ENCODE measurements at places on chromosomes 16 and 17. TPM values are rescaled to one million over a fixed set of nuclear protein-coding genes. Genes with fewer than 3 reads are reported as not detected.

DNA sequence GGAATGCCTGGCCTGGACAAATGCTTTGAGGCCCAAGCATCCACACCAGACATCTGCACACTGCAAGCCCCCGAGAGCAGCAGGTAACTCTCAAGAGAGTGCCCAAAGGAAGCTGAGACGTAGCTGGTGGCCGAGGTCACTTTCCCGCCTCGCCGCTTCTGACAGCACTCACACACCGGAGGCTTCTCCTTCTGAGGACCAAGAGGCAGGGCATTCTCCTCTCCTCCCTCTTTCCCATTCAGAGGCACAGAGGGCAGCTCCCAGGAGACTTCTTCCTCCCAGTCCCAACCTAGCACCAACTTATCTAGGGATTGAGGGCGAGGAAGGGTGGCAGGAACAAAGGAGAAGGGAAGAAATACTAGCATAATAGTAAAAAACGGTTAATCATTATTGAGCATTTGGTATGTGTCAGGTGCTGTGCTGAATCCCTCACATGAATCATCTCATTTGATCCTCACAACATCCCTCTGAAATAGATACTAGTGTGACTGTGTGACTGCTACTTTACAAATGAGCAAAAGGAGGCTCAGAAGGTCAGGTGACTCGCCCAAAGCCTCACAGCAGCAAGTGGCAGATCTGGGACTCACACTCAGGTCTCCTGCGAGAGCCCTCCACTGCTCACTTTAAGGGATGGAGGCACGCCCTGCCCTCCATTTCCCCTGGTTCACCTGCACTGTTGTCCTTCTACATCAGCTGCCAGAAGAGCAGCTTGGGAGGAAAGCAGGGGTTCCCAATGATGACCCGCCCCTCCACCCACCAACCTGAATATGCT is 41.8 kb downstream of the MYO18A start:
- peaks cover 67% of the 10 kb centered on the region for H3K4me1 ChIP-seq
- H3K36me3 ChIP-seq: peaks cover 10% of the 10 kb centered on the region
- H3K4me3 ChIP-seq: peak overlapping the region; percentile 96

- DNase-seq: no peak
- H3K27me3 ChIP-seq: no peaks in the 10 kb centered on the region
- no peak overlapping the region for H3K4me3 ChIP-seq
- peaks cover 18% of the 10 kb centered on the region for H3K36me3 ChIP-seq
- H3K4me1 ChIP-seq: peaks cover 12% of the 10 kb centered on the region
- no peak overlapping the region for H3K27ac ChIP-seq
These were observed 22.3 kb downstream of the TMEM11 start for GRCh38 chr17:21191698-21192097.

GRCh38 chr17:17919169-17920107 is 52.8 kb downstream of the TOM1L2 start:
- H3K4me1 ChIP-seq: peaks cover 7% of the 10 kb centered on the region
- DNase-seq: peak; percentile 36
- no peak overlapping the region for H3K27ac ChIP-seq

- H3K4me3 ChIP-seq: no peak overlapping the region
- H3K27me3 ChIP-seq: peaks cover 34% of the 10 kb centered on the region
- H3K27ac ChIP-seq: no peak overlapping the region
- no peak for DNase-seq
- no peaks in the 10 kb centered on the region for H3K36me3 ChIP-seq
These were observed 15.1 kb upstream of the IRF8 start for GRCh38 chr16:85883813-85884212.

DNA sequence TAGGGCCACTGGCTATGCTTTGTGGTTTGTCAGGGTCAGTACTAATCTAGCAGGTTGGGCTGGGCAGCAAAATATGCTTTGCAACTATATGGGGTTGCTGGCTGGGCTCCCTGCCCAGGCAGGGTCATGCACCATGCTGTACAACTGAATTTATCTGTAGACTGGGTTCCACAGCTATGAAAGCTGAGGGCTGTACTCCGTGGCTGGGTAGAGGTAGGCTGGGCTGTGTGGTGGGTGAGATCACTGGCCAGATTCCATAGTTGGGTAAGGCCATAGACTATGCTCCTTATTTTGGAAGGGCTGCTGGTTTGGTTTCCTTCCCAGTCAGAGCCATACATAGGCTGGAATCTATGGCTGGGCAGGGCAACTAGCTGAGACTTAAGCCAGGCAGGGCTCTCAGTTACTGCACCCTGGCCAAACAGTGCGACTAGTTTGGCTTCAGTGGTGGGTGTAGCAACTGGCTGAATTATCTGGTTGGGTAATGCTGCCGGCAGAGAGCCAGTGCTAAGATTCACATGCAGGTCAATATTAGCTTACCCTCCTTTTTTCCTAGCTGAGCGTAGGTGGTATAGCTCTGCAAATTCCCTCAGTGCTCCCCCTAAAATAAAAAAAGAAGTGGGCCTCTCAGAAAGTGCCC is 769.1 kb upstream of the CDH8 start:
- no peaks in the 10 kb centered on the region for H3K27me3 ChIP-seq
- H3K4me1 ChIP-seq: no peaks in the 10 kb centered on the region
- DNase-seq: no peak
- no peak overlapping the region for H3K27ac ChIP-seq
- no peak overlapping the region for H3K4me3 ChIP-seq
- no peaks in the 10 kb centered on the region for H3K36me3 ChIP-seq

DNA sequence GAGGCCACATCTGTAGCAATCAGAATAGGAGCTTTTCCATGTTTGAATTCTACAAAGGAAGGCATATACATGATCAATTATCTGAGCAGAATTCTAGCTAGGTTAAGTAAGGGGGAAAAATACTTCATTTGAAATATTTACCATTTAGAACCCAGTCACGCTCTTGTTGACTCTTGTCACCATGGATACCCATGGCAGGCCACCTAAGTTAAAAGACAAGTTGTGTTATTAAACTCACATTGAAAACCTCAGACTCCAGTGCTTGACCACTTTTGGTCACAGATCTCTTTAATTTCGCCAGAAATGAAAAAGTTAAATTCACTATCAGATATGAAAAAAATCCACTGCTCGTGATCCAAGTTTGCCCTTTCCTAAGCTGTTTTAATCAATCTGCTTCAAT is 4.1 kb downstream of the DDX5 start:
- no peak for DNase-seq
- peaks cover 63% of the 10 kb centered on the region for H3K4me1 ChIP-seq
- no peak overlapping the region for H3K27ac ChIP-seq

- peaks cover 9% of the 10 kb centered on the region for H3K27me3 ChIP-seq
- peaks cover 1% of the 10 kb centered on the region for H3K36me3 ChIP-seq
- DNase-seq: no peak
- peaks cover 11% of the 10 kb centered on the region for H3K4me1 ChIP-seq
These were observed 11.1 kb upstream of the CHMP6 start for GRCh38 chr17:80980397-80981061.

GRCh38 chr17:42184713-42185620 is at the start of gene HCRT:
Gene HCRT (minus strand): TSS chr17:42185452. CDS start chr17:42185365, 87 bp downstream.
- H3K4me1 ChIP-seq: peaks cover 40% of the 10 kb centered on the region
- H3K4me3 ChIP-seq: peak within 1 kb of the TSS; percentile 82
- H3K27ac ChIP-seq: peak within 1 kb of the TSS; percentile 85
- peaks cover 9% of the 10 kb centered on the region for H3K27me3 ChIP-seq
- DNase-seq: no peak
- H3K36me3 ChIP-seq: peaks cover 4% of the 10 kb centered on the region

DNA sequence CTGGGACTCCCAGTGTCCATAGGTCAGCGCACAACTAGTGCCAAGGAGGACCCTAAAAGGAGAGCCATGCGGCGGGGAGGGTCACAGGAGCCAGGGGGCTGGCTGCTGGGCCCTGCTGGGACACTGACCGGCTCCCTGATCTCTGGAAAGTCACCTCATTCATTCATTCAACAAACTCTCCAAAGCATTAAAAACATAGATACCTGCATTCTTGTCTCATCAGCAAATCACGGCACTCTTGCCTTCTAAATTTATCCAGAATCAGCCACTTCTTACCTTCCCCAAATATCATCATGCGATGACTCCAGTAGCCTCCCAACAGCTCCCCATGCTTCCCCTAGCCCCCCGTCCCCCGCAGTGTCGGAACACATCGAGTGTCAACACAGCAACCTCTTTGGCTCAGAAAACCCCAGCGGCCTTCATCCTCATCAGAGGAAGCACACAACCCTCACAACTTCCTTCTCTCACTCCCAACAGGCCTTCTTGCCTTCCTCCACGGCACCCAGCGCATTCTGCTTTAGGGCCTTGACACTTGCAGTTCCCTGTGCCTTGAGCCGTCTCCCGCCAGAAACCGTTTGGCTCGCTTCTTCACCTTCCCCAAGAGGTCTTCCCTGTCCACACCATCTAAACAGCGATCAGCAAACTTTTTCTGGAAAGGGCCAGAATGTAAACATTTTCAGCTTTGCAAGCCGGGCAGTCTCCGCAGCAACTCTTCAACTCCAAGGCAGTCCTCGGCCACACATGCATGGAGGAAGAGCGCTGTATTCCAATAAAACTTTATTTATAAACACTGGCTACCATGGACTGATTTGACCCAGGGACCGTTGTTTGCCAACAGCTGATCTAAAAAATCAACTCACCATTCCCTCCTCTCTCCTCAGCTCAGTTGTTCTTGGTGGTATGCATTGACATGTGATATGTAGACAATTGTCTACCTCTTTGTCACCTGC is 119.5 kb upstream of the TNRC6C start:
- H3K4me3 ChIP-seq: no peak overlapping the region
- H3K27me3 ChIP-seq: peaks cover 19% of the 10 kb centered on the region
- H3K36me3 ChIP-seq: peaks cover 4% of the 10 kb centered on the region
- H3K27ac ChIP-seq: no peak overlapping the region
- no peak for DNase-seq

GRCh38 chr16:53805113-53805512 is 101.2 kb downstream of the FTO start:
- H3K4me3 ChIP-seq: no peak overlapping the region
- DNase-seq: no peak
- no peaks in the 10 kb centered on the region for H3K4me1 ChIP-seq
- no peak overlapping the region for H3K27ac ChIP-seq
- no peaks in the 10 kb centered on the region for H3K36me3 ChIP-seq

GRCh38 chr17:51435171-51435552 is 174.8 kb downstream of the UTP18 start:
- peaks cover 4% of the 10 kb centered on the region for H3K36me3 ChIP-seq
- peaks cover 56% of the 10 kb centered on the region for H3K4me1 ChIP-seq

DNA sequence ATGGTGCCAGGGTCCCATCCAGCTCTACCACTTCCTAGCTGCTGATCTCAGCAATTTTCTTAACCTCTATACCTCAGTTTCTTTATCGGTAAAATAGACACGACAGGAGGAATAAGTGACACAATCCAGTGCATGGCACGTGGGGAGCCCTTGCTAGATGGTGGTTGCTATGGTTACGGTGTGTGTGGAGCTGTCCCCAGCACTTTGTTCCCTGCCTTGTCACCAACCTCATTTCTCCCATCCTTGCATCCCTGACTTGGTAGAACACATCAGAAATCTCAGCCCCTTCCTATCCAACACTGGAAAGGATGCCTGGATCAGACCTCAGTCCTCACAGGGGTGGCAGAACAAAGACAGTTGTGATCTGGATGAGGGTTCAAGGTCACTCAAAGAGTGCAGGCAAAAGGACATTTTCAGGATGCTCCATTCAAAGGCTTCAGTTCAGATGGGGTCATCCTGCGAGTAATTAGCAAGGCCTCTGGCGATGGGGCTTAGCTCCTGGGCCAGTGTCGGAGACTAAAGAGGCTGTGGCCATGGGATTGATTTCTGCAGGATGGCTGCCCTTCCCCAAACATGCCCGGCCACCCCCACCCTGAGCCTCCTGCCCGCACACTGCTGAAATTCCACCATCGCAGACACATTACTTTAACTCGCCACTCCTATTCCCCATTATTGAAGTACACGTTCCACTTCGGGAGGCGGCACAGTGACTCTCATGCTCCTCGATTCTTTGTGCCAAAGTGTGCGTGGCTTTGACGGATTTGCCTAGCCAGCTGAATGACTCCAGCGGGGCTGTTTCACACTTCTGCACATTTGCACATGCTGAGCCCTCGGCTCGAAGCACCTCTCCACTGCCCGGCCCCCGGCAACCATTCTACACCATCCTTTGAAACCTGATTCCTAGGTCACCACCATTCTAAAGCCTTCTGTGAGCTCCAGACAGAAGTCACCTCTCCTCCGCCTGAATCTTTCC is 40.3 kb downstream of the WNT3 start:
- H3K27me3 ChIP-seq: peaks cover 19% of the 10 kb centered on the region
- no peaks in the 10 kb centered on the region for H3K36me3 ChIP-seq
- no peak overlapping the region for H3K27ac ChIP-seq
- DNase-seq: no peak
- H3K4me3 ChIP-seq: no peak overlapping the region

GRCh38 chr16:8622315-8622656 is 788 bp downstream of the METTL22 start:
- peaks cover 17% of the 10 kb centered on the region for H3K4me1 ChIP-seq
- DNase-seq: no peak
- peaks cover 14% of the 10 kb centered on the region for H3K36me3 ChIP-seq
- H3K27ac ChIP-seq: peak overlapping the region; percentile 87
- peaks cover 8% of the 10 kb centered on the region for H3K27me3 ChIP-seq

GRCh38 chr16:86477642-86478041 is 32.7 kb upstream of the FOXF1 start:
- no peaks in the 10 kb centered on the region for H3K4me1 ChIP-seq
- H3K27ac ChIP-seq: no peak overlapping the region
- H3K27me3 ChIP-seq: peaks cover 9% of the 10 kb centered on the region
- no peak for DNase-seq

- H3K4me3 ChIP-seq: no peak overlapping the region
- H3K27ac ChIP-seq: no peak overlapping the region
- DNase-seq: no peak
- no peaks in the 10 kb centered on the region for H3K36me3 ChIP-seq
These were observed 24.0 kb downstream of the METRNL start for GRCh38 chr17:83103200-83103942.

- H3K27ac ChIP-seq: no peak overlapping the region
- no peak overlapping the region for H3K4me3 ChIP-seq
- no peaks in the 10 kb centered on the region for H3K4me1 ChIP-seq
- peaks cover 6% of the 10 kb centered on the region for H3K27me3 ChIP-seq
These were observed 32.9 kb downstream of the PCTP start for GRCh38 chr17:55783684-55784245.

- peak overlapping the region; percentile 98 for H3K4me3 ChIP-seq
- peaks cover 65% of the 10 kb centered on the region for H3K4me1 ChIP-seq
- peak; percentile 65 for DNase-seq
- peak overlapping the region; percentile 90 for H3K27ac ChIP-seq
- H3K27me3 ChIP-seq: no peaks in the 10 kb centered on the region
These were observed 759 bp downstream of the ALKBH5 start for GRCh38 chr17:18184143-18185031.

DNA sequence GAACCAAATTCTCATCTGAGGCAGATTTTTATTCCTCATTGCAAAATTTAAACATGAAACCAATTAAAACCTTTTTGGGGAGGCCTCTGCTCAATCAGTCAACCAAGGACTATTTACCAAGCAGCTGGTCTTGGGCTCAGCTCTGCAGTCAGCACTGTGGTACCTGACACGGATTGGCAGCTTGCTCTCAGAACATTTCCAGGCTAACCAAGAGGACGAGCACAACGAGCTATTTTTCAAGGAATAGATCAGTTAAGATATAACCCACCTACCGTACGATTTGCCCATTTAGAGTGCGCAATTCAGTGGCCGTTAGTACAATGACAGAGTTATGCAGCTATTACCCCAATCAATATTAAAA is 26.4 kb upstream of the KLHDC4 start:
- peaks cover 2% of the 10 kb centered on the region for H3K27me3 ChIP-seq
- no peak overlapping the region for H3K4me3 ChIP-seq
- DNase-seq: no peak
- H3K4me1 ChIP-seq: no peaks in the 10 kb centered on the region
- no peaks in the 10 kb centered on the region for H3K36me3 ChIP-seq
- no peak overlapping the region for H3K27ac ChIP-seq

NKD1 gene
- total RNA-seq: 1.1 TPM

C16orf92 gene
- total RNA-seq: not detected

UTS2R gene
- total RNA-seq: 0.20 TPM

HOXB8 gene
- total RNA-seq: not detected

DLX4 gene
- total RNA-seq: not detected

TBX2 gene
- not detected for total RNA-seq
